Amniotic stem cell (primary cell): ENCODE measurements at places on chromosomes 5 and 9.

- DNase-seq = no peak
Measured at GRCh38 chr5:176391479-176391878, 2.9 kb downstream of the HIGD2A start.

- DNase-seq = no peak
Measured at GRCh38 chr5:138661991-138662434, 86.8 kb upstream of the HSPA9 start.

- no peak for DNase-seq
Measured at GRCh38 chr9:74496406-74496805, 729 bp upstream of the RORB start.

DNA sequence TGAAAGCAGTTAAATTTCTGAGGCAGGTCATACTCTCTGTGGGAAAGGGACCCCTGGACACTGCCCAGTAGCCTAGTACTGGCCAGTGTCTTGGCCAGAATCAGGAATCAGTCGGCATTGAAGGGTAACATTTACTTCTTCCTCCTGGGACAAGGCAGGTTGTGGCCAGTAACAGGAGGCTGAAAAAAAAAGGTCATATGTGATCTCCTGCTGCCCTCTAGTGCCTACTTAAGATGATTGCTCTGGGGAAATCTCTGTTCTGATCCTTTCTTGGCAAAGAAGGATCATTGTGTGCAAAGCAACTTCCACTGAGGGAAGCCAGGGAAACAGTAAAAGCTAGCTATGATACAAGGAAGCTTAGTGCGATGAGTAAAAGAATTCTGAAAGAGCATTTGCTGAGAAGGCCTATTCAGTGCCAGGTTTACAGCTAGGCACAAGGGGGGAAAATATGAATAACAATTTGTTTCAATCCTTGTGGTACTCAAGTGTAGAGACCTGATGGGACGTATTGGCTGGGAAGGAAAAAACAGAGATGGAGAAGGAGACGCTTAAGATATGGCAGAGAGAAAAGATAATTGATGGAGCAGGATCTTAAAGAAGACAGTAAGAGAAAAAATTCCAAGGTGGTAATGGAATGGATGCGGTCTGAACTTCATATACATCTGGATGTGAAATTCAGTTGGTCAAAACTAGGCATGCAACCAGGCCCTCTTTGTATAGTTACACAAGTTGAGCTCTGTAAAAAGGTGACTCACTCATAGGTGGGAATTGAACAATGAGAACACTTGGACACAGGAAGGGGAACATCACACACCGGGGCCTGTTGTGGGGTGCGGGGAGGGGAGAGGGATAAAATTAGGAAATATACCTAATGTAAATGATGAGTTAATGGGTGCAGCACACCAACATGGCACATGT, 25.8 kb upstream of the TRIM32 start:
- DNase-seq = peak; percentile 65

- no peak for DNase-seq
Measured at GRCh38 chr5:25418319-25418859, 773.6 kb upstream of the CDH10 start.

DNA sequence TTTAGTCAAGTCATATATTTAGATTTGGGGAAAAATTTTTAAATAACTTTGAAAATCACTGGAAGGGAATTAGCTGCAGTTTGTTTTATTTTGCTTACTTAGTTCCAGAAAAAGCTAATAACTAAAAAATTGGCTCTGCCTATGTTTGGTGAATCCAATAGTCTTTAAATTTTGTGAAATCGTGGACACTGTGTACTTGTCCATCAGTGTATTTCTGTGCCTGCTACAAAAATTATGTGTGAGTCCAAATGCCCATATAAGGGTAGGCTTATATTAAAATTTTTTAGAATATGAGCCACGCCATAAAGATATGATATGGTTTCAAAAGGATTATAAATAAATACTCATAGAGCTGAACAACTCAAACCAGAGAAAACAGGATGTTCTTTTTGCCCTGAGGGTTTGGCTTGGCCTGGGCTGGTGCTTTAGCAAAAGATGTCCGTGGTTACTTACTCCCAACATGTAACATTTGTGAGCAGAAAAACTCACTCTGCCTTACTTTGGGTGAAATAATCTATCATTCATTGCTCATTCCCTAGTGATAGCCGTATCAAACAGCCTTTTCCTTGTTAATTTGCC, 133.2 kb upstream of the PRLR start:
- DNase-seq = no peak

DNA sequence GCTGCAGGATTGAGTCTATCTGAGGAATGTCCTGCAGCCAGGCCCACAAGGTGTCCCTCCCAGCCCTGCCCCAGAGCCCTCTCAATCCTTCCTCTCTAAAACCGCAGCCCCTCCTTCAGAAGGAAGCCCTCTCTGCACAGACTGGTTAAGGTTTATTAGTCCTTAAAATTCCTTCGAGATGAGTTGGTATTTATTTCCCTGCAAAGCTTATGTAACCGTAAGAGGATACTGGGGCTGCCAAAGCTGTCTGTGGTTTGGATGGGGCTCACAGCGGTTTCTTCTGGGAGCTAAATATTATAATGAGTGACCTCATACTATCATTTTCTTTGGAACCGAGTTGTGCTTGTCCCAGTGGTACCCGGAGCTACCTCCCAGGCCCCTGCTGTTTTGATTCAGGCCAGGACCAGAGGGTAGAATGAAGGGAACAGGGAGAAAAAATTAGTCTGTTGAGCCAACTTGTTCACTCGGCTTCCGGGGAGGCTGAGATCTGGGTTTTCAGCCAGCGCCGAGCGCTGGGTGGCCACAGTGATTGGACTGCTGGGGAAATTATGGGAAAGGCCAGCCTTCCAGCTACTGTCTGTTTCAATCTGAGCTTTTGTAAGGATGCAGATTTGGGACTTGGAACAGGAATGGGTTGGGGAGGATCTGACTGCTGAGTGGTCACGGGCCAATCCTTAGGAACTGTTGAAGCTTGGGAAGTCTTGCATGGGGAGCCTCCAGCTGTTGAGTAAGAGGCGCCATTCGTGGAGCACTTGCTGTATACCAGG, 107.5 kb downstream of the NDFIP1 start:
- DNase-seq = peak; percentile 88

DNA sequence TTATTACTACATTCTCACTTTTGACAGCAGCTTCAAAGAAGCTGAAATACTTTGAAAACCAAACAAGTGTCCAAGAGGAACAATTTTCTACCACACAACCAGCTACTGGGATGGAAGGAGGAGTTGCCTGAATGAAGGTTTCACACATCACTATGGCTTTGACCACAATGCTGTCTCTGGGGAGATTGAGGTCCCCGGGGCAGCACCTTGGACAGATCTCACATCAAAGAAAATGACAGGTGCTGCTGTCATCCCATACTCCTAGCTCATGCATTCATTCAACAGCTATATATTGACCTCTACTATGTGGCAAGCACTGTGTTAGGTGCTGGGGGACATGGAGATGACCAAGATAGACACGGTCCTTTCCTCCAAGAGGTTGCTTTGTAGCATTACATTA, 233.2 kb upstream of the RASEF start:
- DNase-seq = no peak

DNA sequence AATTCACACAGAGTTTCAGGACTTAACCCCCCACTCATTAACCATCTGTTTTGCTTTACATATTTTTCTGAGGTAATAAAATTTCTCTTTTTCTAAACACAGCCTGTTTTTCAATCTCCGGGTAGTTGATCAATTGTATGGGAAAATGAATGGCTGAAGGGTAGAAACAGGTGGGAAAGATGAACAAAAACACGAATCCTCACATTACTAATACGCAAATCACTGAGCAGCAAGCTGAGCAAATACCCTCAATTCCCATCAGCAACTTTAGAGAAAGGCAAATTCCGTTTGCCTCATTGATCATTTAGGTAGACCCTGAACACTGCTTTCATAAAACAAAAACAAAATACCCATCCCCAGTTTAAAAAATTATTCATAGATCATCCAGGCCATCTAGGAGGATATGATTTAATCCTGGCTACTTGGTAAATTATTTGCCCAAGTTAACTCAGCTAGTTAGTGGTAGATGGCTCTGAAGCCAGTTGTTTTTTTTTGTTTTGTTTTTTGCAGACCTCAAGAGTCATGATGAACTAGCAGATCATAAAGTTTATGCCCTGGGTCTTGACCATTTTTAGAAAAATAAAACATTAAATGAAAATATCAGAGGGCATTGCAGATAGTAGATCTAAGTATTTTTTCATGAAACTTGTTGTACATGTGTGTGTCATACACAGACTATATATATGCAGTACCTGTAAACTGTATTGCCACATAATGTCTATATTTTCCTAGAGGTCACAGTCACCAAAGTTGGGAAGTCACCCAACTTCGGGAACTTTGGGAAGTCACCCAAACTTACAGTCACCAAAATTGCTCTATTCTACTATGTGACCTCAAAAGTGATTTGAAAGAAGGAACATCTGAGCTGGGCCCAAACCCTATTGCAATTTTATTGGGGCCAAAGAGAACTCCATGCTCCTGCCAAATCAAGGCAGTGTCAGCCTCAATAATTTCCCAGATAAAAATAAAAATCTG, 1.6 kb upstream of the CD274 start:
- DNase-seq = no peak

DNA sequence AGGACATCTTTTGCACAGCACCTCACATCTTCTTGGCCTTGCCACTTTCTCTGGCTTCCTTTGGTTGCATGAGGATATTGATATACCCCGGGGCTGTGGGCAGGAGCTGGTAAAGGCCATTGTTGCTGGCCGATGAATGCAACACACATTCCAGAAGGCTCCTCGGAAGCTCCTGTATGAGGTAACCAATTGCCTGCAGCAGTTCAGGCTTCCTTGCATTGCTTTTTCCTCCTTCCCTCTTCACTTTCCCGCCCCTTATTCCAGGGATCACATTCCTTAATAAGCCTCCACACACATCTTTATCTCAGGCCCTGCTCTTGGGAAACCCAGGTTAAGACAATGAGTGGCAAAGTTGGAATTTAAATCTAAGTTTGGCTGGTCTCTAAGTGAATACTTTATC, 505.4 kb upstream of the CLINT1 start:
- DNase-seq = no peak

DNA sequence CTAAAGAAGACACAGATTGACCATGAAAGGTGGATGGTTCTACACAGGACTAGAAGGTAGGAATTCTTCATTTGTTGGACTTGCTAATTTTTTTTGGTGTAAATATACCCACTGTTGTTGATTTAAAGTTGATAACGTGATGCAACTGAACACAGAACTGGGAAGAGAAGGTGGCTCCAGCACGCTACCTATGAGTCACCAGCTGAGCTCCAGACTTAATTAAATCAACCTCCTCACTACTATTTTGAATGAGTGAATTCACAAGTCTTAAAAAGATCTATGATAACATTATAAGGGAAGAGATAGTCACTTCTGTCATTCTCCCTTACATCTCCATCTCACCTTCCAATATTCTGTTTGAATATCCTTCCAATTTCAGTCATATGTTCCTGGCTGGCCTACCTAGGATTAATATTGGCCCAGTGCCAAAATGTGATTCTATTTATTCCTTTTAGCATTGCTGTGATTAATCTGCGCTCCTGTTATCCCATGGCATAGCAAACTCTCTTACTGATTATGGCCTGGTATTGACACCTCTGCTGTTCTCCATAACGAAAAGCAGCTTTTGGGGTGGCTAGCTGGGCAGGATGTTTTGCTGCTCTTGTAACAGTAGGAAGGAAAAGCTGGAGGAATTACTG, 135.9 kb upstream of the CCDC152 start:
- no peak for DNase-seq

DNA sequence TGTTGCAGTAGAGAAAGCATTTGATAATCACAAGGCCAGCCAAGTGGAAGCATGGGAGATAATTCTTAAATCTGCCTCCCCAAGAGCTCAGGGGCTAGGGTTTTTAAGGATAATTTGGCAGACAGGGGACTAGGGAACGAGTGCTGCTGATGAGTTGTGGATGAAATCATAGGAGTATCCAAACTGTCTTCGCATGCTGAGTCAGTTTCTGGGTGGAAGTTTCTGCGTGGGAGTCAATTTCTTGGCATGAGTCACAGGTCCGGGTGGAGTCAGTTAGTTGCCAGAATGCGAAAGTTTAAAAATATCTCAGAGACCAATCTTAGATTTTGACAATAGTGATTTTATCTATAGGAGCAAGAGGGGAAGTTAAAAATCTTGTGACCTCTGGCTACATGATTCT, 112.6 kb downstream of the TMC1 start:
- DNase-seq = no peak

DNA sequence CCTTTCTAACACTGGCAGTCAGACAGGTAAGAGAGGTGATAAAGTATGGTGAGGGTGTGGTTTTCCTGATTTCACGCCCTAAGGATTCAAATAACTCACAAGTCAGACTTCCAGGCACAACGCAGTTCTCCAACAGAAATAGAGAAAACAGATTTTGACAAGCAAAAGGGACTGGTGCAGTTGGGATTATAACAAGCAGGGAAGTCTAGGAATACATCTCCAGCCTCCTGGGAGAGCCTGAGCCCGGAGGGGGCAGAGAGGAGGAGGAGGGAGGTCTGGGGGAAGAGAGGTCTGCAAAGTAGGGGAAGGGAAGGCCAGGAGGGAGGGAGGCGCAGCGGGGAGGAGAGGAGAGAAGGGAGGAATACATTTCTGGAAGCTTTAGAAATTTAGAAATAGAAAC, 1.6 kb downstream of the CMBL start:
- DNase-seq = no peak

GRCh38 chr5:1520791-1521453, 2.8 kb downstream of the LPCAT1 start:
- DNase-seq = no peak

DNA sequence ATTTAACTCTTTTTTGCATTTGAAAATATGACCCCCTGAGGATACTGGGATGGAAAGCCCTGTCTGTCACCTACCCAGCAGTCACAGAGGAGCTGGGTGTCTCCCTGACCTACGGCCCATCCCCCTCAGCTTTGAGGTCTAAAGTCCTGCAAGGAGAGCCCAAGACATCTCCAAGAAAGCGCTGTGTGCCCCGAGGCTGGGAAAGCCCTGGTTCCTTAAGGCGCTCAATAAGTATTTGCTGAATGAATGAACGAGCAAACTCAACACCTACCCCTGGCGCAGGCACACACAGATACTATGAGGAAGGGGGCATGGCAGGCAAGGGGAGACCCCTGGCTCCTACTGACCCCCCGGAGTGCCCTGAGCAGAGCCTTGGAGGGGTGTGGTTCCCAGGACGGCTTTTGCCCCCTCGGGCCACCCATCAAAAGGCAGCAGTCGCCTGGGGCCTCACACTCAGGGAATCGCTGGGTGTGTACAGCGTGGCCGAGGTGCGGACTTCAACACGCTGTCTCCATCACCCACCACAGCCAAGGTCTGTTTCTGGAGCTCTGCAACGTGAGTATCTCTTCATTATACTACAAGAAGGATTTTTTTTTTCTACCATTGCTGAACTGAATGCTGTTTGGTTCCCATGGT, 211.6 kb downstream of the ERCC6L2 start:
- DNase-seq = no peak

GRCh38 chr9:22229069-22229468, 217.6 kb upstream of the DMRTA1 start:
- no peak for DNase-seq

DNA sequence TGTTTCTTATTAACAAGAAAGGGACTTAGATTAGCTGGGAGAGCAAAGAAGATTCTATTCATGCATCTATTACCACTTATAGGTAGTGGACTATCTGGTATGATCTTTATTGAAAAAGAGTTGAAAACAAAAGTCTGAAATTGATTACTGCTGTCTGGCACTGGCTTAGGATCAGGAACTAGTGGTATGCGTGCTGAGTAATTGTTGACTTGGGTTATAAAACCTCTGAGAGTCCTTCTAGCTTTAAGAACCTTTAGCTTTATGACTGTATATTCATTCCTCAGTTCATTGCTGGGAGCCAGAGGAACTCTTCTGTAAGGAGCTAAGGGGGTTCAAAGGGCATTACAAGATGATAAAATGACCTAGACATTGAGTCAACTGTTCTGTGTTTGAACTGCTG, 7.6 kb downstream of the SLC1A1 start:
- no peak for DNase-seq
